ENCODE measurements at places on chromosomes 5 and 9.

GRCh38 chr5:54347221-54347865 is 37.0 kb upstream of the ARL15 start:
- DNase-seq: no peak

DNA sequence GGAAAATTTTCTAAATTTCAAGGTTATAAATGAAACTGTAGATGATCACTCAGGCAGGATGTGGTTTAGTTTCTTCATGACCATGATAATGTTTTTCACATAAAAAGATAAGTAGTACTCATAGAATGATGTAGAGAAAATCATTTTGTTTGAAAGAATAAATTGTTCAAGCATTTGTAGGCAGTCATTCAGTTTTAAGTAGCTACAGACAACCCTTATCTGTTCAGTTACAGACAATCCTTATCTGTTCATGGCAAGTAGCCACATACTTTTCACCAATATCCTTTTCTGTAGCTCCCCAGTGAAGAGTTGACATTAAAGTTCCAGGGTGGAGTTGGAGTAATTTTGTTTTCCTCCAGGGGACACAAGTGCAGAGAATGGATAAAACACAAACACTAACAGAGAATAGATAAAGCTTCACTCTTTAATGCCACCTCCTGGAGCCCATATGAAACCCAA is 278.1 kb upstream of the TNC start:
- DNase-seq: no peak

DNA sequence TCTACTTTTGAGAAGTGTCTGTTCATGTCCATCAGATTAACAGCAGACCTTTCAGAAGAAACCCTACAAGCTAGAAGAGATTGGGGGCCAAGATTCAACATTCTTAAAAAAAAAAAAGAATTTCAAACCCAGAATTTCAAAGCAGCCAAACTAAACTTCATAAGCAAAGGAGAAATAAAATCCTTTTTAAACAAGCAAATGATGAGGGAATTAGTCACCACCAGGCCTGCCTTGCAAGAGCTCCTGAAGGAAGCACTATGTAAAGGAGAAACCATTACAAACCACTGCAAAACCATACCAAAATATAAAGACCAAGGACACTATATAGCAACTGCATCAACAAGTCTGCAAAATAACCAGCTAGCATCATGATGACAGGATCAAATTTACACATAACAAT is 124.6 kb upstream of the PDE4D start:
- DNase-seq: no peak

DNA sequence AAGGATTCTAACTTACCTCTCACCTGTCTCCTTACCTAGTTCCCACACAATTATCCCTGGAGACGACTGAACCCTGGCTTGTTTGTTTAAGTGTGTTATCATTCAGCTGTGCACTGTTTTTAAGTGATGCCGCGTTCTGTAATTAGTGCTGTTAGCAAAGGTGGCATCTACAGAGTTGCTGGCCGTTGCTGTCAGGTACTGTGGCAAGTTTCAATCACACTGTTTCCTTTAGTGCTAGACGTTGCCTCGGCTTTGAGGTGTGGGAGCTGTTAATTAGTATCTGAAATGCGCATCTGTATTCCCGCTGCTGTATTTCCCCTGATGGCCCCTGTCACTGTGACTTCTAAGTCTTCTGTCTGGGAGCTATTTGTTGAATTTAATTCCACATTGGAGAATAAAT is 193.8 kb upstream of the GAS1 start:
- no peak for DNase-seq

- DNase-seq: no peak
Observed at GRCh38 chr5:173778152-173778782, 109.9 kb upstream of the CPEB4 start.

DNA sequence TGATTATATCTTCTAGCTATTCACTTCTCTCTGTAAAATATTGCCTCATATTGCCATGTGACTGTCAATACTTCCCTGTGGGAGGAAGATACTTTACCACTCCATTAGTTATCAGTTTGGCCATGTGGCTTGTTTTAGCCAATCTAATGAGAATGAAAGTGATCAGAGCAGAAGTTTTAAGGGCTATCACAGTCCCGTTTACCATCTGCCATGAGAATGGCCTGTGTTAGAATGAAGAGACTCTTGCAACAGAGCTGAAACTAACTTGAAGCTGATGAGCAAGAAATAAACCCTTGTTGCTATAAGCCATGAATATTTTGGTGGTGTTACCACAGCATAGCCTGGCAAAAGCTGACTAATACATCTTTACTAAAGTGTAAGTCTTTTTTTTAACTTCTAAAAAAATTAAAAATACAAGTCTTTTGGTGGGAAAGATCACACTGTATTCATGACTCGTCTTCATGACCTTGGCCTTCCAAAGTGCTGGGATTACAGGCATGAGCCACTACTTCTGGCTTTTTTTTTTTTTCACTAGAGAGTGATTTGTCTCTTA is 68.0 kb upstream of the CTNNA1 start:
- no peak for DNase-seq

DNA sequence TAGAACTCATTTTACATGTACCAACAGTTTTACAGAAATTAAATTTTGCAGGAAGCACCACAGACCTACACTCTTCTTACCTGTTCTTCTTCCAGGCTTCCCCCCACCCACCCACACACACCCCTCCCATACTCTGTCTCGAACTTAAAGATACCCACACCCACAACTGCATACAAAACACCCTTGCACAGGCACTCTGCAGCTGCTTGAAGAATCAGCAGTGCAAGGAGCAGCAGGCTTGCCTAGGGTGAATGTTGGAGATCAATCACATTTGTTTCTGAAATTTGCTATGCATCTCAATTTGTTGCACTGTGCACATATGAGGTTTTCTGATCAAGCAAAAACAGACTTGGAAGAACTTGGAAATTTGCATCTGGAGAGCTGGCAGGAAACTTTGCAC is 77.5 kb upstream of the TGFBR1 start:
- no peak for DNase-seq

DNA sequence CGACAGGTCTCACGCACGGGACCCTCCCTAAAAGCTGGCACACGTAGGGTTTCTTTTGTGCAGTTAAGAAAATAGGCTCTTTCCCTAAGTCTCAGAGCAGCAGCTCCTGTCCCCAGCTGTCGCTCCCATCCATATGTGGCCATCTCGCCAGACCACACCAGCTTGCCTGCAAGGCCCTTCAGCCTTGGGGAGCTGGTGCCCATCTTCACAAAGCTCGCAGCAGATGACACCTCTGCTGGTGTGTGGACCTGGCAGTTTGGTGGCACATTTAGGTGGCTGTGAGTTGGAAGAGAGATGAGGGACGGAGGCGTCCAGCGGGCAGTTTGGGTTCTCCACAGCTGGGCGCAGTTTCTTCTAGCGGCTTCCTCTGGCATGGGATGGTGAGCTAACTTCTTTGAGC is 239.0 kb downstream of the FANCC start:
- DNase-seq: no peak

GRCh38 chr9:78954286-78954685 is 617.5 kb upstream of the TLE4 start:
- DNase-seq: no peak

GRCh38 chr5:50724262-50724661 is 57.8 kb downstream of the PARP8 start:
- no peak for DNase-seq

DNA sequence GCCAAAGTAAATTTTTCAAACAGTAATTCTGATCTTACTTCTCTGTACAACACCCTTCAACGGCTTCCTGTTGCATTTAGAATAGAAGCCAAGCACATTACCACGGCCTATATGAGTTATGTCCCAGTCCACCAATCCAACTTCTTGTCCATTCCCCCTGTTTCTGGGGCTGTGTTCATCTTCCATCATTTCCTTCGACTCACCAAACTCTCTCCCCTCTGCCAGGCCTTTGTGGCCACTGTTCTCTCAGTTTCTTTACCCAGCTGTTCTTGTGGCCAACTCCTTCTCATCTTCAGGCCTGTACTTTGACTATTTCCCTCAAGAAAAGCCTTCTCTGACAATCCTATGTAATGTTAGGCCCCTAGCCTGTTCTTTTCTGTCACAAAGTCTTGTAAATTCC is 259.4 kb upstream of the EFNA5 start:
- no peak for DNase-seq

- DNase-seq: no peak
Observed at GRCh38 chr5:912280-913091, 19.8 kb downstream of the TRIP13 start.

DNA sequence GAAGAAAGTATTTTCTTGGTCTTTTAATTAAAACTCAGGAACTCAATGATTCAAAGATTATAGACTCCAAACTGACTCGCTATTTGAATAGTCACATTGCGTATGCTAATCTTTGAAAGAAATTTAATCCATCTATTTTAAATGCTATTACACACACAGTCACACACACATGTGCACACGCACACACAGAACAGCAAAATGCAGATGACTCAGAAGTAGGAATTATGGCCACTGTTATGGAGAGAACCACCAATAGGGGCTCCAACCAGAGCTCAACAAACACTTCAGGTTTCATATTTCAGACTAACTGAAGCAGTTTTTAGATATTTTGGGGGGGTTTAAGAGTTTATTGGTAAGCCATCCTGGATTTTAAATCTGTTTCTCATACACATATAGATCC is 1917.9 kb downstream of the EFNA5 start:
- no peak for DNase-seq

DNA sequence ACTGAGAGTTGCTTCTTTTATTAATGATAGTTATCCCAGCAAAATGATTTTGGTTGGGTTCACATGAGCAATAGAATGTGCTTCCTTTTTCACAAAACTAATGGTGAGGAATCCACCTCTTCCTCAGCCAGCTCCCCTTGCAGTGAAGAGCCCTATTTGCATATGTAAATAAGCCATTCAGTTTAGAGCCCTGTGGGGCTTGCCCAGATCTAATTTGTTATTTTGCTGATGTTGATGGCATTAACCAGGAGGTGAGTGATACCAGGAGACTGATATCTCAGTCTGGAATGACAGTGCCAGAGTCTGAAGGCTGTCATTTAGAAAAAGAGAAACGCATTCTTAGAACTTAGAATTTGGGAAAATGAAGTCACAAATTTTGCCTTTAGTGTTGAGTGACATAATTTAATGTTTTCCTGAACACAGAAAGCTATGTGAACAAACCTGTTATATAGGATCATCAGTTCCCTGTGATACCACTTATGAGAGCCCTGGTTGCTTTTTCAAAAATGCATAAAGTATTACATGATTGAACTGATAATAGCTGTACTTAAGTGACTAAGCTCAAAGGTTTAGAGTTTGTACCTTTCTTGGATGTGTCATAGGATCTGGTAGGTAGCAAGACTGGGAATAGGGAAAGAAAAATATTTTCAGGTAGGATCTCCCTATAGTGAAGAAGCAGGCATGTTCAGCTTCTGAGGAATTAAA is 271.6 kb downstream of the MAST4 start:
- no peak for DNase-seq

DNA sequence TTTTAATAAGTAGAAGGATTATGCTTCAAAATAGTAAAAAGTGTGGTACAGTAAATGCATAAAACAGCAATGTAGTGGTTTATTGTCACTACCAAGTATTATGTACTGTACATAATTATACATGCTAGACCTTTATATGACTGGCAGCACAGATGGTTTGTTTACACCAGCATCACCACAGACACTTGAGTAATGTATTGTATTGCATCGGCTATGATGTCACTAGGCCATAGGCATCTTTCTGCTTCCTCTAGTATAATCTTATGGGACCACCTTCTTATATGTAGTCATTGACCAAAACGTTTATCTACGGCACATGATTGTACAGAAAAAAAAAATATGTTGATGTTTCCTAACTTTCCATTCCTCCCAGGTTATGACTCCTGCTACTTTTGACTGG is 31.9 kb upstream of the SSBP2 start:
- no peak for DNase-seq

- no peak for DNase-seq
Observed at GRCh38 chr5:32031089-32031488, 143.0 kb downstream of the GOLPH3 start.

GRCh38 chr9:113559834-113560800 is 96.6 kb downstream of the RGS3 start:
- DNase-seq: no peak

- no peak for DNase-seq
Observed at GRCh38 chr5:2266641-2267240, 384.0 kb upstream of the IRX4 start.

- DNase-seq: no peak
Observed at GRCh38 chr9:99488131-99489059, 266.3 kb downstream of the SEC61B start.

DNA sequence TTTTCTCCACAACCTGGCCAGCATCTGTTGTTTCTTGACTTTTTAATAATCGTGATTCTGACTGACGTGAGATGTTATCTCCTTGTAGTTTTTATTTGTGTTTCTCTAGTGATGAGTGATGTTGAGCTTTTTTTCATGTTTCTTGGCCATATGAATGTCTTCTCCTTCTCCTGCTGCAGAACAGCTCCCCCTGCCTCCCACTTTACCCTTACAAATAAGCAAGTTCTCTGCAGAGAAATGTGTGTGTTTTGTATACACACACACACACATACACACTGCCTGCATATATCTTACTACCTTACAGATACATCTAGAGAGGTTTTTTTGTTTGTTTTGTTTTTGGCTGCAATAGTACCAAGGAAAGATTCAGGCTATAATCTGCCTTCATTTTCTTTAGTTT is 88.7 kb upstream of the PHF24 start:
- no peak for DNase-seq

DNA sequence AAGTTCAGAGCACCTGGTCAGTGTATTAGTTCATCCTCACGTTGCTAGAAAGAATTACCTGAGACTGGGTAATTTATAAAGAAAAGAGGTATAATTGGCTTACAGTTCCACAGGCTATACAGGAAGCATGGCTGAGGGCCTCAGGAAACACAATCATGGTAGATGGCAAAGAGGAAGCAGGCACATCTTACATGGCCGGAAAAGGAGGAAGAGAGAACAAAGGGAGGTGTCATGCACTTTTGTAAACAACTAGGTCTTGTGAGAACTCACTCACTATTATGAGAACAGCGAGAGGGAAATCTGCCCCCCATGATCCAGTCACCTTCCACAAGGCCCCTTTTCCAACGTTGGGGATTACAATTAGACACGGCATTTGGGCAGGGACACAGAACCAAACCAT is 28.8 kb upstream of the CAVIN4 start:
- no peak for DNase-seq

GRCh38 chr5:83644301-83644700 is 76.4 kb downstream of the HAPLN1 start:
- no peak for DNase-seq
